Stimulated activated CD8-positive, alpha-beta memory T cell treated with anti-CD3 and anti-CD28 coated beads, Interleukin-15, amount 100 ng/mL, for 24 hours (primary cell): ENCODE measurements at places on chromosomes 12 and 14.

DNA sequence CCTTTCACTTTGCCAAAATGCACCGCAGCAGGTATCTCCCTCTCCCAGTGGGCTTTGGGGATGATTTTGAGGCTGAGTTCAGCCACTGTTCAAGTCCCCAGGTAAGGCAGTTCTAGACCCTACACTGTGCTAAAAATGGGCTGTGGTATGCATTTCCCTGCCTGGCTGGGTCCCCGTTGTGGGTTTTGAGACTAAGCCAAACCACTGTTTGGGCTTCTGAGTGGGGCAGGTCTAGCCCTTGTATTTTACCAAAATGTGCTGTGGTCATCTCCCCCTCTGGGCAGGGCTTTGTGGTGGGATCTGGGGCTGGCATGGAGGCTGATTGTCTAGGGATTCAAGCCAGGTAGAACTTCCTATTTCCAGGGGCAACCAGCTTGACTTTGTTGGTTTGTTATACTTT, 13.6 kb upstream of the OR4Q3 start:
- no peak for DNase-seq

DNA sequence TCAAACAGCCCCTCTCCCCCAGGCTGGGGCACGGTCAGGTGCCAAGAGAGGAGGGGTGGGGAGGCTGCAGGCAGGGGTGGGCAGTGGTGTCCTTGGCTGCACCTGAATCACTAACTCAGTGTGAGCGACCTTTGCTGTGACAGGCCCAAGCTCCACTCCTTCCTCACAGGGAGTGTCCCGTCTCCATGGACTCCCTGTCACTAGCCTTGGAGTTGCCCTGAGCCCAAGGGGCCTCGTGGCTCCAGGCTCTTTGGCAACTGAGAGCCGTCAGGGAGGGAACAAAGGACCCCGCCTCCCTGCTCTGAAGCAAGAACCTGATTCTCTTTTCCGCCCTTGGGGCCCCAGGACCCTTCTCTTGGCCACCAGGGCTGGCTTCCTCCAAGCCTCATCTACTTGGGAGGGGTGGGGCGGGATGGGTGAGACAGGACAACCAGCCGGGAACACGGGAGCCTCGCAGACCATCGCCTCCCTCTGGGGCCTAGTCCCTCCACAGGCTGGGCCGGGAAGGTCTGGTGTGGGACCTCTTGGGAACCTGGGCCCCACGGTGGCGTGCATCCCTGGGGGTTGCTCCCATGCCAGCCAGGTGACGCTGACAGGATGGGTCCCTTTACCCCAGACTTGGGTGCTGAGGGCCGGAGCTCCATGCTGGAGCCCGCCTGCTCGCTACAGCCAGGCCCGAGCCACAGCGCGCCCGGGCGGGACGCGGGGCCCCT, 935 bp upstream of the ADSS1 start:
- DNase-seq = no peak

DNA sequence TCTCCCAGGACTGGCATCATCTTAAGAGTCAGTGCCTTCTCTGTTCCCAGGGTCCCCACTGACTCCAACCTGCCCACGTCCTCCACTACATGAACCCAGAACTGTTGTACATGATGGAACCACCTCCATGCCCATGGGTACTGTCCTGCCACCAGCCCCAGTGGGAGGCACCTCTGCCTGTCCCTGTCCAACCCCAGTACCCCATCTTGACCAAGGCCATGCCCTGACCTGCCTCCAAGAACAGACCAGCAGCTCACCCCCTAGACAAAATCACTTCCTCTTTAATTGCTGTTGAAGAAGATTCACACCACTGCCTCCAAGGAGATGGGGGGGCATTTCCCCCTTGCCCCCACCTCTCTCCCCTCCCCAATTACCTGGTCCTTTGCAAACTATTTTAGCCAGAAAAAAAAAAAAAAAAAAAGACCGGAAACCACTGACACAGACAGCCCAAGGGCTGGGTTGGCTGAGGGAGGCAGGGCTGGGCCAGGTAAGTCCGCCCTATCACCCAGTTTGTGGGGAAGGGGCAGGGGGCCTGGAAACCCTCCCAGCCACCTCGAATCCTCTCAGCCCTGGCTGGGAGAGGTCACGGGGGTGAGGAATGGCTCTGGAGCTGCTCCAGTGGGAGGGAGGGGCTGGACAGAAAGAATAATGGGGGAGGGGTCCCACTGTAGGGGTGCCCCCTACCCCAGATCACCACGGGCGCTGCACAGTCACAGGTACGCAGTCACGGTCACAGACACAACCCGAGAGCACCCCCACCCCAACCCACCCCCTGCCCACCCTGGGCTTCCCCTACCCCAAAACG, 13.4 kb downstream of the AGAP2 start:
- DNase-seq = no peak

DNA sequence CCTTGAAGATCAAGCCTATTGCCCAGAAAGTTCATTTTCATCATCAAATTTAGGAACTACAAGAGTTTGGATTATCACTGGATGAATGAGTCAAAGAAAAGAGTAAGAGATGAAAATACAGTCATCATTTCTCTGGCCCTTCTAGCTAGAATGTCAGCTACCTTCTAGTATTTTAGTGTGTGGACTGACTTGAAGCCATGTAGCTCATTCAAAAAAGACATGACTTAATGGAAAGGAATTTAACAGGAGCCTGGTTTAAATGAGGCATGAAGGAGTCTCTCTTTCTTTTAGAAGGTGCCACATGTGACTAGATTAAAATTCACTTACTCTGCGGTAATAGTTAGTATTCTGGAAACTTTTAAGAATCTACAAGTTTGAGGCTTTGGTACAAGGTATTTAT, 7.1 kb downstream of the PTHLH start:
- DNase-seq = no peak

DNA sequence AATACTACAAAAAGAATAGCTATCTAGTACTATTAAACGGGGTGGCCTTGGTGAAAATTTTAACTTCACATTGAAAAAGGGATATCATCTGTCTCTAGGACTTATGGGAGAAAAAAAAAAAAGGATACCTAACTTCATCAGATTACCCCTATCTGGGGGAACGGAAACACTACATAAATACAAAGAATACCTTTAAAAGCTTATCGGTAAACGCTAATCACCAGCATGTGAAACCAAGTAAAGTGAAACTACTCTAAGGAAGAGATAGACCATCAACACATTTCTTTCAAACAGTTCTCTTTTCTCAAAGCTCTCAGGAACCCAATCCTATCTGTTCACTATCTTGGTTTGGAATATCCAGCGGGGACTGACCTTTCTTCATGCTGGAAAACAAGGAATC, 3.5 kb downstream of the KICS2 start:
- DNase-seq = no peak

GRCh38 chr12:119712721-119713120, 44.8 kb downstream of the PRKAB1 start:
- no peak for DNase-seq
